ENCODE measurements at places on chromosomes 16 and 17. TPM values are rescaled to one million over a fixed set of nuclear protein-coding genes. Genes with fewer than 3 reads are reported as not detected.

- no peak for DNase-seq
- H3K27me3 ChIP-seq = peaks cover 12% of the 10 kb centered on the region
- H3K4me3 ChIP-seq = no peak overlapping the region
- H3K4me1 ChIP-seq = no peaks in the 10 kb centered on the region
Measured at GRCh38 chr17:3985846-3986245, 21.6 kb upstream of the ATP2A3 start.

- peaks cover 21% of the 10 kb centered on the region for H3K36me3 ChIP-seq
- no peak overlapping the region for H3K27ac ChIP-seq
- H3K4me1 ChIP-seq = peaks cover 4% of the 10 kb centered on the region
Measured at GRCh38 chr17:1898332-1898731, 68.5 kb downstream of the RPA1 start.

Gene EPOP
- 10.0 TPM for total RNA-seq

DNA sequence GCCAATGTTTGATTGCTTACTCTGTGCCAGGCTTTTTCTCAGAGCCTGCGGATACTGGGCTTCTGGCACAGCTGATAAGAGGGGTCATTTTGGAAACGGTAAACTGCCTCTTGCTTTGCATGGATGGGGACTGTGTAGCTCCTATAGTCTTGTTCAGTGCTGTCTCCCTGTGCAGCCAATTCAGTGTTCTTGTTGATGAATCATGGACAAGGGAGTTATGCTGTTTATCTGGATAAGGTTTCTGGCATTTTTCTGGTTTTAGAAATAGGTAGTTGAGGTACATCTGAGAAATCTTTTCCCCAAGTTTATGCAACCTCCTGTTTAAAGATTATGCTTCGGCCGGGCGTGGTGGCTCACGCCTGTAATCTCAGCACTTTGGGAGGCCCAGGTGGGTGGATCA lies 16.7 kb upstream of the TANGO6 start:
- H3K27me3 ChIP-seq = no peaks in the 10 kb centered on the region
- no peak overlapping the region for H3K27ac ChIP-seq
- DNase-seq = no peak

DNA sequence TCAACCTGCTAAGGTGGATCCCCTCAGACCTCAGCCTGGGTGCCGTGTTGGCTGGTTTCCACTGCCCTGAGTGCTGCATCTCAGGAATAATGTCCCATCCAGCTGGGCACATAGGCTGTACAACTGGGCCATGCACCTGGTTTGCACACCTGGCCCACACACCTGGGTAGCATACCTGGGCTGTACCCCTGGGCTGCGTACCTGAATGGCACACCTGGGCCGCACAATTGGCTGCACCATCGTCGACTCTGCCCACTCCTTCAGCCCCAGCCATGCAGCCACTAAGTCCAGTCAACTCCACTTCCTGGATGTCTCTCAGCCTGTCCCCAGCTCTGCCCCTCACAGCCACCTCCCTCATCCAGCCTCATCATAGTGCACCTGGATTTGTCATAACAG lies 7.9 kb downstream of the SLC5A10 start:
- no peak overlapping the region for H3K27ac ChIP-seq
- no peak for DNase-seq
- peaks cover 2% of the 10 kb centered on the region for H3K27me3 ChIP-seq
- no peaks in the 10 kb centered on the region for H3K36me3 ChIP-seq
- H3K4me1 ChIP-seq = no peaks in the 10 kb centered on the region
- H3K4me3 ChIP-seq = no peak overlapping the region

GRCh38 chr17:44223541-44224071 lies 4.1 kb upstream of the UBTF start:
- H3K27ac ChIP-seq = no peak overlapping the region
- DNase-seq = no peak
- H3K27me3 ChIP-seq = no peaks in the 10 kb centered on the region
- no peak overlapping the region for H3K4me3 ChIP-seq
- peaks cover 10% of the 10 kb centered on the region for H3K4me1 ChIP-seq

DNA sequence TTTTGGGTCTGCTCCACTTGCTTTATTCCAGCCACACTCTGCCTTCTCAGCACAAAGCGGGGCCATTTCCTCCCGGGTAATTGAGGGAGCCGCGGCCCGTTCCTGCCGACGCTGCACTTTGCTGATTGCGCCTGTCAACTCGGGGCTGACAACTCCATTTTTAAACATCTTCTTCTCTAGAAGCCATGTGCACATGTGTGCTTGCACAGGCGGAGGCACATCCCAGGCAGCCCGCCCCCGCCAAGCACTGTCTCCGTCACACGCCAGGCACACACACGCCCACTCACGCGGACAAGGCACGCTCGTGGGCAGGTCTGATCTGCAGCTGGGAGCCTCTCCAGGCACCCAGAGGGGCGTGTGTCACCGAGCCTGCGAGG lies 63.2 kb downstream of the ENGASE start:
- H3K4me1 ChIP-seq = peaks cover 1% of the 10 kb centered on the region
- no peaks in the 10 kb centered on the region for H3K36me3 ChIP-seq
- no peak overlapping the region for H3K4me3 ChIP-seq
- no peak overlapping the region for H3K27ac ChIP-seq
- peaks cover 16% of the 10 kb centered on the region for H3K27me3 ChIP-seq

Gene CDH11
- 6.0 TPM for total RNA-seq

- peak overlapping the region; percentile 100 for H3K27ac ChIP-seq
- H3K36me3 ChIP-seq = peaks cover 25% of the 10 kb centered on the region
- peak; percentile 59 for DNase-seq
- no peaks in the 10 kb centered on the region for H3K27me3 ChIP-seq
Measured at GRCh38 chr17:39199820-39200069, 338 bp upstream of the RPL19 start.

GRCh38 chr16:84787263-84787622 lies 32.5 kb upstream of the CRISPLD2 start:
- H3K27ac ChIP-seq = no peak overlapping the region
- no peak overlapping the region for H3K4me3 ChIP-seq
- no peak for DNase-seq
- H3K4me1 ChIP-seq = no peaks in the 10 kb centered on the region
- H3K36me3 ChIP-seq = no peaks in the 10 kb centered on the region
- no peaks in the 10 kb centered on the region for H3K27me3 ChIP-seq

Gene ACSM5
- not detected for total RNA-seq

Gene PDP2
- total RNA-seq = 20.0 TPM

- no peaks in the 10 kb centered on the region for H3K27me3 ChIP-seq
- no peak for DNase-seq
- no peak overlapping the region for H3K4me3 ChIP-seq
- no peak overlapping the region for H3K27ac ChIP-seq
- H3K4me1 ChIP-seq = peaks cover 5% of the 10 kb centered on the region
Measured at GRCh38 chr16:63876103-63876502, 1245.8 kb downstream of the CDH11 start.

GRCh38 chr16:65413861-65414260 lies 292.0 kb upstream of the CDH11 start:
- H3K4me3 ChIP-seq = no peak overlapping the region
- H3K4me1 ChIP-seq = no peaks in the 10 kb centered on the region
- H3K27ac ChIP-seq = no peak overlapping the region
- DNase-seq = no peak
- H3K27me3 ChIP-seq = peaks cover 7% of the 10 kb centered on the region
- H3K36me3 ChIP-seq = no peaks in the 10 kb centered on the region

Gene MYH11
- 0.31 TPM for total RNA-seq

DNA sequence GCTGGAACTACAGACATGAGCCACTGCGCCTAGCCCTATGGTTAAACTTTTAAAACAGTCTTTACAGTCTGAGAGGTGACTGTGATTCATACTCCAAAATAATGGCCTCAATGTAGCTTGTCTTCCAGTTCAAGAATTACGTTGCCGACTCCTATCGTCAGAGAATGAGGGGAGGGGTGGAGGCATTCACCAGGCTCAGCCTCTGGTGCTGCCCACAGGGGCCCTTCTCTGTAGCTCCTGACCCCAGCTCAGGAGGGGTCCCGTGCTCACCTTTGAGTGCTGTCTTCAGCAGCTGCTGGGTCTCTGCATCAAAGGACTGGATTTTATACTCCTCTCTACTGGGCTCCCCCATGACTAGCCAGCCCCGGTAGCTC lies 1.2 kb downstream of the MIF4GD start:
- H3K36me3 ChIP-seq = peaks cover 2% of the 10 kb centered on the region
- H3K4me3 ChIP-seq = peak overlapping the region; percentile 78
- no peak for DNase-seq
- H3K27ac ChIP-seq = peak overlapping the region; percentile 97

- H3K27me3 ChIP-seq = no peaks in the 10 kb centered on the region
- no peak overlapping the region for H3K4me3 ChIP-seq
- H3K27ac ChIP-seq = no peak overlapping the region
- no peak for DNase-seq
Measured at GRCh38 chr17:66445229-66445628, 142.8 kb downstream of the PRKCA start.

GRCh38 chr16:1426734-1427471 lies 4.0 kb upstream of the PERCC1 start:
- DNase-seq = no peak
- H3K4me1 ChIP-seq = peaks cover 18% of the 10 kb centered on the region

Gene ZMYND15
- total RNA-seq = 0.18 TPM

Gene MRC2
- total RNA-seq = 6.3 TPM

GRCh38 chr17:9935408-9935807 lies 30.3 kb upstream of the RCVRN start:
- no peak overlapping the region for H3K4me3 ChIP-seq
- H3K4me1 ChIP-seq = no peaks in the 10 kb centered on the region
- H3K27ac ChIP-seq = no peak overlapping the region
- peaks cover 13% of the 10 kb centered on the region for H3K27me3 ChIP-seq
- H3K36me3 ChIP-seq = no peaks in the 10 kb centered on the region
- DNase-seq = no peak
